ENCODE measurements at places on chromosomes 1 and 21.

- DNase-seq: no peak
Observed at GRCh38 chr1:89098857-89099256, 27.1 kb downstream of the GBP2 start.

- DNase-seq: no peak
Observed at GRCh38 chr1:4963251-4963650, 308.8 kb downstream of the AJAP1 start.

GRCh38 chr21:44972821-44973220 is 33.0 kb downstream of the SLX9 start:
- no peak for DNase-seq

- DNase-seq: no peak
Observed at GRCh38 chr1:170067253-170067819, 7.2 kb downstream of the KIFAP3 start.

GRCh38 chr1:210629276-210629675 is 300.6 kb downstream of the HHAT start:
- no peak for DNase-seq

- DNase-seq: no peak
Observed at GRCh38 chr1:12065872-12066271, 2.8 kb downstream of the TNFRSF8 start.

DNA sequence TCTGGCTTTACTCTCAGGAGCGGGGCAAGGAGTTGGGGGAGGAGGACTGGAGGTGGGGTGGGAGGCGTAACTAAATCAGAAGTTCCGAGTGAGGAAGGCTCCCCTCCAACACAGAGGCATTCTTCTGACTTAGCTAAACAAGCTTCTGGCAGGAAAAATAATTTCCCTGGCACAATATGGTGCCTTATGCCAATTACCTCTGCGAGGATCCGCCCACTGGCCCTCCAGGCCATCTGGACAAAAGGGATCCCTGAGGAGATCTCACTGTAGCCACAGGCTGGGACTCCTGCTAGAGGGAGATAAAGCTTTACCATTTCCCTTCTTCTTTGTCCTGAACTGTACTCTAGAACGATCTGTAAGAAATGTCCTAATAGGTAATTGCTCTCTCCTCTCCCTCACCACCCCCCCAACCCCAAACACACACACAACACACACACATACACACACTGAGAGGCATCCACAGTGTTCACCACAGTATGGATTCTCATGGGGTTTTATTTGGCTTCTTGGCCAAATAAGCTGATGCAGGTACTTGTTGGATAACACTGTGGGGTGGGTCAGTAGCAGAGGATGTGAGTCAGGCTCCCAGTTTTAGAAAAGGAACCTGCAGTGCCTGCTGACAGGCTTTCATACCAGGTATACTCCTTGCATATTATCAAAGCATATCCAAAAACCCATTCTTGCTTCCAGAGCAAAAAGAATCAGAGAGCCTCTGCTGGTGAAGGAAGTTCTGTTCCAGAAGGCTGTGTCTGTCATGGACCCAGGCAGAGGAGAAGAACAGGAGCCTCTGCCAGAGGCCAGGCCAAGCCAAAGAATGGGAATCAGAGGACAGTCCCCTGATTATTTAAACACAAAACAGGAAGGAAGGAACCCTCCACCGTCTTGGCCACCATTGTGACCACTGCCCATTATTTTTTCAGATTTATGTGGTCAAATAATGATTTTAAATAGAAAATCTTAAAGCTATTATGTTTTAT is 169.1 kb downstream of the C1orf21 start:
- DNase-seq: no peak

DNA sequence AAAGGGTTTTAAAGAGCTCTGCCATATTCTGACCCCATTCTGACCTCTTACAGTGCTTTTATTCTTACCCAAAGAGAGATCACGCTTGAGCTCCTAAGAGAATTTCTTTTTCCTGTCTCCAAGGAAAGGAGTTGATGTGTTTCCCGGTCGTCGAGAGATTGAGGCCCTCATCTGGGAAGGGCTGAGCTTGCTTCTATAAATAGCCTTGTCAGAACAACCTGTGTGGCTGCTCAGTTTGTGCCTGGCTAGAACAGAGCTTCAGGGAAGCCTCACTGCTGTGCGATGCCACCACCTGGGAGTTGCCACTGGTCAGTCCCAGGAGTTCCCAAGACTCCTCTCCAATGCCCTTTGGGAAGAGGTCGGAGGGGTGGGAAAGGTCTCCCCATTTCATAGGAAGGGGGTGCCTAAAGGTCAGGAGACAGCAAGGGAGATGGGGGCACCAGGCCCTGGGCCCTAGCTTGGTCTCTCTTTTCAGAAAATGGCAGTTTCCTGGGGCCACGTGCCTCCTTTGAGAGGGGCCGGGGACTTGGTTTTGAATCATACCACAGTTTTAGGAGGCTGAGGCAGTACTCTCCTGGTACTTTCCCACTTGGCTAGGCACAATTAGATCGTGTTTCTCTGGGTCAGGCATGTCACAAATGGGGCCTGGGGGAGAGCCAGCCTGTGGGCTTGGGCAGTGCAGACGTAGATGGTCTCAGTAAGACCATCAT is 52.1 kb downstream of the EIF2D start:
- no peak for DNase-seq

DNA sequence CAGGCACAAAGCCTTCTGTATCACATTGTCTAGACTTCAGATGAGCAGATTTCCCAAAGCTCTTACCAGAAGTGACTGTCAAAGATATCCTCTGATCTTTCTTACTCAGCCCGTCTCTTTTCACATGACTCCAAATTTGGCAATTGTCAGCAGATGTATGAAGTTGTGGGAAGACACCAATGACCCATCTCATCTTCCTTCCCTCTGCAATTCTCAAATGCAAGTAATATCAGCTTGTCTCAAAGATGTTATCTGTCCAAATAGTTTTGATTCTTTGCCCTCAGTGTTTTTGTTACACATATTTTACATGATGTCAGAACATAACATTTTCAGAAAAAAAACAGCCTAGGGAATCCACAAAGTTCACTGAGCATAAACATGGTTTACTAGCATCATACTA is 45.1 kb upstream of the RGS2 start:
- peak; percentile 61 for DNase-seq

DNA sequence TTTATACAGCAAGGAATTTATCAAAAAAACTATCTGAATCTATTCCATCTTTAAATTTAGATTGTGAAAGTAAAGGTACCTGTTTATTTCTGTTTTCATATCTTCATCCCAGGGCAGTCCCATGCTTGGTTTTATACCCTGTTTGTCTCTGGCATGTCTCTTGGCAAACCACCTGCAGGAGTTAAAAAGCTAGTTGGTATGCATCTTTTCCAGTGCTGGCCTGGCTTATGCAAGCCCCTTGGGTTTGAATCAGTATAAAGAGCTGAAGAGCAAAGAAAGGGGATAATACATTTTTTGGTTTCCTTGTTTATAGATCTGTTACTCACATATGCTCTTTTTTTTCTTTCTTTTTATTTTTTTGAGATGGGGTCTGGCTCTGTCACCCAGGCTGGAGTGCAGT is 37.8 kb downstream of the LRRC8C start:
- no peak for DNase-seq

DNA sequence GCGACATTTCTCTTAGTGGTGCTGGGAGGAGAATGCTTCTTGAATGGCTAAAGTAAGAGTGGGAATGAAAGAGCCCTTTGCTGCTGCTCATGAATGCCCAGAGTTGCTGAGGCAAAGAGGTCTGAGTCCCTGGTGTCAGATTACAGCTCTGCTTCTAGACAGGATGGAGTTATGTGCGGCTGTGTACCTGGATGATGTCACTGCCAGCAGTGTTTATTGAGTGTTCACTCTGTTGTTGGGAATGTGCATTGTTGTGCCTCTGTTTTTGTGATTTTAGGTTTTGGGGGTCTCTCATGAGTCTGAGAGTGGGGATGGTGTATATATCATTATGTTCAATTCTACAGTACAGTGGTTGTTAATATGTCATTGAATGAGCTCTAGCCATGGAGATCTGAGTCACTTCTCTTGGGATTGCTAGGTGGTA is 2.7 kb downstream of the CDC14A start:
- no peak for DNase-seq

GRCh38 chr1:186839041-186839400 is 10.3 kb downstream of the PLA2G4A start:
- DNase-seq: no peak

DNA sequence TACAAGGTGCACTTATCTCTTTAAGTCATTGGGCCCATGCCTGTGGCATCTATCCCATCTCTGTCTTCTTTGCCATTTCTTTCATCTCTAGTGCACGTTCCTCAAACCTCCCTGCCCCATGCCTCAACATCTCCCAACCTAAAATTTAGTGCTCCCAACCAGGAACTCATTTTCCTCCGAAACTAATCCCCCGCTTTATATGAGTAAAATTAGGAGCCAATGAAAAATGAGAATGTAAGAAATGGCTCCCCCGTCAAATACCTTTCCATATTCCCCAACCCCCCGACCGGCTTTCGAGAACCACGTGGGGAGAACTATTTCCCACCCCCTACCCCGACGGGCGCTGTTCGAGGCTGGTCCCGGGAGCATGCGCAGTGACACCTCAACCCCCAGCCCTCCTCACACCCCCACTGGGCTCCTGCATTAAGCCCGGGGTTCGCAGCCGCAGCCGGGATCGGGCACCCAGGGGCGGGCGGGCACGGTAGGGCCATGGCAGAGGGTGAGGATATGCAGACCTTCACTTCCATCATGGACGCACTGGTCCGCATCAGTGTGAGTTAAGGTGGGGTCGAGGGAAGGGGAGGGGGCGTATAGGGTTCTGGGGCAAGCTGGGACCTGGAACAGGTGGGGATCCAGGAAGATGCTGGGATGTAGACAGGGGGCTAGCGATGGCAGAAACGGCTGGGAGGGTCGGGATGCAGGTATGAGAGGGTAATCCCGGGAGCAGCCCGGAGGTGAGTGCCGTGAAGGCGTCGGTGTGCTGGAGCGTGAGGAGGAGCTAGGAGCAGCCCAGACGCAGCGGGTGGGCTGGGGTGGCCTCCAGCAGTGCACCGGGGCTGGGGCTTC is at the start of gene TRIM46:
TRIM46 (plus strand) TSS at position 372 of the 846 bp plus-strand sequence; CDS start at position 490, 118 bp downstream.
- peak; percentile 14 for DNase-seq

DNA sequence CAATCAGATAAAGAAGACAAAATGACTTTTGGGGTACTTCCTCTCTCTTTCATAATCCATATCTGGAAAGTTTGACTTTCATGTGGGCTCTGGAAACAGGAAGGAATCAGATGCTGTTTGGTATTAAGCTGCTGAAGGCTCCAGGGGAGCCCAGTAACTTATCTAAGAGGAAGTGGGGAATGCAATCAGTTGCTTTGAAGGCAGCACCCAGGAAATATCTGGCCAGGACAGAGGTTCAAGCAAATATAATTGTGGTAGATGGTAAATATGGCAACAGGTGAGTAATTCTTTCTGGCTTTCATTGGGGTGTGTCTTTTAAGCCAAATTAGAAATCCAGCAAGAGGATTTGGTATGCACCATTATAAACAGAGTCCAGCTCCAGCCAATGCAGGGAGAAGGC is 44.4 kb downstream of the COLGALT2 start:
- no peak for DNase-seq

DNA sequence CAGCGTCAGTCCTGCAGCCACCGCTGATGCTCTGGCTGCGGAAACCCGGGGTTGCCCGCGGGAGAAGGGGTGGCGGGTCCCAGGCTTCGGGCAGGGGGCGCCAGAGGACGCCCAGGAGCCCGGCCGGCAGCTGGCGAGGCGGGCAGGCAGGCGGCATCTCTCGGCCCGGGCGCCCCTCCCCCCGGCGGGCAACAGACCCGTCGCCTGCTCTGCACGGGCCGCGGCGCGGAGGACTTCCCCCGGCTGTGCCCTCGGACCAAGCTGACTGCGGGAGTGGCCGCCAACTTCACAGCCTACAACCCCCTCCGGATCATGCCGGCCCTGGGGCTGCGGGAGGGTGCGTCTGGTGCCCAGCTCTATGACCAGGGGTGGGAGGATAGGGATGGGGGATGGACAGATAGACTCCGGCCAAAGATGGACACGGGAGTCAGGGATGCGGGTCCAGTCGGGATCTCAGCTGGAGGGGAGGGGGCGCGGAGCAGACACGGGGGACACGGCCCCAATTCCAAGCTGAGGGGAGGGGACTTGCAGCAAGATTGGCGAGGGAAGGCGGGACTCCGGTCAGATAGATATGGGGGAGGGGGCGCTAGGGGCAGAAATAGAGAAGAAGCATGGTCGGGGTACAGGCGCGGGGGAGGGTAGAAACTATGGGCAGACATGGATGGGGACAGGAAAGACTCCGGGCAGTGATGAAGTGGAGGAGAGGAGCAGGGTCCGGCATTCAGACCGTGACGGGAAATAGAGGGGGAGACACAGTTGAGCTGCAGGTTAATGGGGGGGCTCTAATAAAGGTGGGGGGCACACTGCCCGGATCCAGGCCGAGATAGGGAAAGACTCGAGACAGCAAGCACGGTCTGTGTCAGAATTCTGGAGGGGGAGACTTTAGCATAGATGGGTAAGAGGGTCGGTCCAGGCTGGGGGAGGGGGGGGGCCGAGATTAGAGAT is 1.1 kb downstream of the ADGRB2 start:
- DNase-seq: peak; percentile 39

All from amniotic stem cell (primary cell).